Stimulated activated CD8-positive, alpha-beta memory T cell treated with anti-CD3 and anti-CD28 coated beads, Interleukin-7, amount 100 ng/mL, for 1 hour (primary cell): ENCODE measurements at places on chromosomes 1 and 21.

DNA sequence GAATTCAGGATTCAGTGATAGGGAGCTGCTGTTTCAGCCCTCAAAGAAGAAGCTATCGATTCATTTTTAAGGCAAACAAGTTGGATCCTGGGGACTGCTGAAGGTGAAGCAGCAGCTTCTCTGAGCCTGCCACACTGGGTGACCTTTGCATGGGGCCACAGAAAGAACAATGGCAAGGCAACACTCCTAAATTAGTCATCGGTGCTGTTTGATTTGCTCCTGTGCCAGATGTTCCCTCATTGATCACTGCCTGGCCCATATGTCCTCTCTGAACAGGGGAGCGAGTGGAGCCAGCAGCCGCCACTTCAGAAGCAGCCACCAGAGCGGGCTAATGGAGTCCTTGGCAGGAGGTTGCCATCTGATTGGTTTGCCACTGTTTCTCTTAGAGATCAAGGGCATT, 391.5 kb downstream of the NTNG1 start:
- no peak for DNase-seq

- DNase-seq = no peak
These were observed 340.0 kb upstream of the NFIA start for GRCh38 chr1:60742339-60742738.

GRCh38 chr1:29361686-29362085, 125.4 kb downstream of the PTPRU start:
- no peak for DNase-seq

DNA sequence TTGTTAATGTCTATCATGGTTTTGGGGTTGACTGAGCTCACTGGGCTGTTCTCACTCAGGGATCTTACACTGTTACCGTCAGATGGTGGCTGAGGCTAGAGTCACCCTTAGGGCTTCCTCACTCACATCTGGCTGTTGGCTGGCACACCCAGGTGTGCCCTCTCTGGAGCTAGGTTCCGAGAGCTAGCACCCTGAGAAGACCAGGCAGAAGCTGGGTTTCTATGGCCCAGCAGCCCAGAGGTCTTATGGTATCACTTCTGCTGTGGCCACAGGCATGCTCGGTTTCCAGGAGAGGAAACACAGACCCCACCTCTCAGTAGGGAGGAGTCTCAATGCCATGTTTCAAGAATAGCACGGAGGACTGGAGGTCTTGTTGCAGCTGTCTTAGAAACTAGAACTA, 20.7 kb upstream of the KIF1B start:
- no peak for DNase-seq

- no peak for DNase-seq
These were observed at the start of gene RNF207 for GRCh38 chr1:6205849-6206519. Gene RNF207, plus strand, starts transcription at chr1:6206119. Its CDS starts 417 bp downstream, at chr1:6206536.

GRCh38 chr1:99645699-99646531, at the start of gene PALMD:
Gene PALMD, plus strand, starts transcription at chr1:99646113. Its CDS starts 205 bp downstream, at chr1:99646318.
- no peak for DNase-seq

GRCh38 chr1:243991650-243992049, 59.4 kb upstream of the ZBTB18 start:
- DNase-seq = no peak

DNA sequence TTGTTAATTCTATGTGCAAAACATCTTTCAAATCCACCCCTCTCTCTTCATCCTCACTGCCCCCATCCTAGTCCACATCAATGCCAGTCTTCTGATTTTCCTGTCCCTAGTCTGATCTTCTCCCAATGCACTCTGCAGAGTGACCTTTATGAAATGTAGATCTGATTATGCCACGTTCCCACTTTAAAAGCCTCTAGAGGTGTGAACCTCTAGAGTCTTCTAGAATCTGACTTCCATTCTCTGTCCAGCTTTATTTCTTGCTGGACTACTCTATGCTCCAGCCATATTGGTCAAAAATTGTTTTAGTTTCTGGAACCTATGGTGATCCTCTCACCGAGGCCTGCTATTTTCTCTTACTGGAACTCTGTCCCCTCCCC, 32.5 kb downstream of the ZNF648 start:
- DNase-seq = no peak

DNA sequence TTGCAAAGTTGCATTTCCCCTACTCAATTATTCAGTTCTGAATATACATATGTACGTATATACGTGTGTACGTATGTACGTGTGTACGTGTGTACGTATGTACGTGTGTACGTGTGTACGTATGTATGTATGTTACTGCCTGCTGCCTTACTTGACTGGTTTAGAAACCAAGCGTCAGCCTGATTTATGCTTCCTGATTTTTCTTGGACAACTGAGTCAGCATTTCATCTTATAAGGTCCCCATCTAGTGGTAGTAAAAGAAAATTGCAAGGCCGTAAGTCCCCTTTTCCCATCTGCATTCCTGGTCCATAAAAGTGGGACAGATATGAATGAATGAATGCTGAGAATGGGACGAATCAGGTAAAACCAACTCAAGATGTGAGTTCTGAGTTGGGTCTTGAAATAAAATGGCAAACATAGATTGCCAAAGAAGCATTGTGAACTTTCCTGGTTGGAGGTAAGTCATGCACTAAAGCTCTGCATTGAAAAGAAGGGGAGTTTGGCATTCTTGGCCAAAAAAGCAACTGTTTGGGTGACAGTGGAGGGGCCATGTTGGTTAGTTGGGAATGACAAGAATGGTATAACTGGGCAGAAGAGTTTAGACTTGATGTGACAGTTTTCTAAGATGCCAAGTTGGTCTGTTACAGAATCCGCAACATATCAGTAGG, 76.4 kb upstream of the DNAH14 start:
- no peak for DNase-seq

DNA sequence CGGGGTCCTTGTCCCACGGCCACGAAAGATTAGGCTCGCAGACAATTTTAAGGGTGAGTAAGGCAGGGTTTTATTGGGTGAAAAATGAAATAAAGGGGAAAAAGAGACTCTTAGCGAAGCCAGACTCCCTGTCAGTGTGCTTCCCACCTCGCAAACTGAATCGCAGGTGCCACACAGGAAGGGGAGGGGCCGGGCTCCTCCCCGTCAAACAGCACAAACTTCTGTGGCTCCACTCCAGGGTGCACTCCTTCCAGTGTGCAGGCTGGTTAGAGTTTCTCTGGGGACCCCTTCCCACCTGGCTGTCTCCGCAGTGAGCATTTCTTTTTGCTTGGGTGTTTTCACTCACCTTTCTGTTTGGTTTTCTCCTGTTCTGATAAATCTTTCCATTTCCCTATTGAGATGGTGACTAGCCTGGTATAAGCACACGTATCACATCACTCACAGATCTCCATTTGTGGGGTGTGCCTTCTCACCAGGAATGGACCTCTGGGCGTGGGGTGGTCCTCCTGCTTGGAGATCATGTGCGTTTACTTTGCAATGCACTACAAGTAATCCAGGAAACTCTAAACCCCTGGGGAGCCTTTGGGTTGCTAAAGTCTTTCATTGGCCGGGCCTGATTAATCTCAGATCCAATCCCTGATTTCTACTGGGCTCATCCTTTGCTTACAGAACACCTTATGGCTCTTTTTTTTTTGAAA, 37.6 kb upstream of the GALNT2 start:
- no peak for DNase-seq

- DNase-seq = no peak
These were observed 41.5 kb downstream of the SLC35F3 start for GRCh38 chr1:233945979-233946378.

DNA sequence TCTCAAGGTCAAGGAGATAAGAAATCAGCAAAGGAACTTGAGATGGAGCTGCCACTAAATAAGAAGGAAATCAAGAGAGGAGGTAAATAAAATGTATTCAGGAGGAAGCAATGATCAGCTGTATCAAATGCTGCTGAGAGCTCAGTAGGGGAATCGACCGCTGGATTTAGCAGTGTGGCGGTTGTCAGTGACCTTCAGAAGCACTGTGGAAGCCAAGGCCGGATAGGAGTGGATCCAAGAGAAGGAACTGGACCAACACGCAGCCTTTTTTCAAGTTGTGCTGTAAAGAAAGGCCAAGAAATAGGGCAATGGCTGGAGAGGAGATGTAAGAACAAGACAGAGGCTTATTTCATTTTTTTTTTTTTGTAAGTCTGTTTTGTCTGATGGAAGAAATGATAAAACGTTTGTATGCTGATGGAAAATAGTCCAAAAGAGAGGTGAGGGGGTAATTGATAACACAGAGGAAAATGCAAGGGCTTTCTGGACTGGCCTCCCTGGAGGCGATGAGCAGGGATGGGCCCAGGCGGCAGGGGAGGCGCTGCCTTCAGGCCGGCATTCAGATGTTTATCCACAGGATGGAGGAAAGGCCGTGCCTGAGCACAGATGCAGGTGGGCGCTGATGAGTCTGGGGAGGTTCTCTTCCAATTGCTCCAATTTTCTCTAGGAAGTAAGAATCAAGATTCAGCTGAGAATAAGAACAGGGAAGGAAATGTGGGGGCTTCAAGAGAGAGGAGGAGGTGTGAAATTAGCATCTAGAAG, 17.5 kb upstream of the FAM43B start:
- DNase-seq = no peak

GRCh38 chr1:68213843-68214242, 18.5 kb downstream of the WLS start:
- DNase-seq = no peak

GRCh38 chr1:16009030-16009460, 5.0 kb downstream of the SRARP start:
- peak; percentile 52 for DNase-seq

DNA sequence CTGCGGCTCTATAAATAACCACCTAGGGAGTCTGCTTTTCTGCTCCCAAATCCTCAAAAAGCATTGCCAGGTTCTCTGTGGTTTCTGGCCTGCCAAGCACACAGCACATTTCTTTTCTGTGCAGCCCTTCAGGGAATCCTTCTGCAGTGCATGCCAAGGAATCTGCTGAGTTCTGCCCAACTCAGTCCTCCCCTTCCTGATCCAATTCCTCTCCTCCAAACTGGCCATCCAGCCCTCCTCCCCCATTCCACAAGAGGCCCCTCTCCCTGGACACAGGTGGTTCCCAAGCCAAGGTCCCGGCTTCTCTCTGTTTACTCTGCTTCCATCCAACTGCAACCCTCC, 61.8 kb downstream of the HIVEP3 start:
- DNase-seq = no peak

- no peak for DNase-seq
These were observed 183.4 kb upstream of the NFIA start for GRCh38 chr1:60898987-60899386.

DNA sequence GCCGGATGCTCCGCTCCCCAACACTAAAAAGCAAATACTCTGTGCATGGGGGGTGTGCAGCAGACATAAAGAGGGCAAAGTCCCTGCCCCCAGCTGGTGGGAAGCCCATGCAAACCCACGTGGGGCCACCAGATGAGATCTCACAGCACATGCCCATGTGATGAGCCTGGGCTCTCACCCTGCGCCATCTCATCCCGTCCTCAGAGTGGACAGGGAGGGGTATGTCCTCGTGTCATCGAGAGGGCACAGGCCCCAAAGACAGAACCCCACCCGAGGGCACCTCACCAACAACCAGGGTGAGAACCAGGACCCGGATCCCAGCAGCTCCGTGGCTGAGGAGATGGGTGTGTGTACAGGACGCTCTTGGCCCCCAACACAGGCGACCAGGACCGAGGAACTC, 25.1 kb upstream of the ARHGEF16 start:
- DNase-seq = no peak

GRCh38 chr1:116323491-116323890, 49.6 kb upstream of the ATP1A1 start:
- DNase-seq = no peak

- no peak for DNase-seq
These were observed 144.1 kb upstream of the TNR start for GRCh38 chr1:175887521-175887920.

GRCh38 chr1:39865762-39866161, 17.5 kb downstream of the TRIT1 start:
- DNase-seq = no peak

- DNase-seq = no peak
These were observed 439.4 kb downstream of the PTPRU start for GRCh38 chr1:29675481-29676263.
